CD8-positive, alpha-beta T cell (primary cell): ENCODE measurements at places on chromosomes 2 and 18.

- DNase-seq, result no peak
Measured at GRCh38 chr2:1594123-1594372, 150.3 kb downstream of the PXDN start.

- no peak for DNase-seq
Measured at GRCh38 chr18:2114289-2114688, 457.0 kb downstream of the METTL4 start.

GRCh38 chr18:48566589-48566988, 27.8 kb downstream of the CTIF start:
- no peak for DNase-seq

- no peak for DNase-seq
Measured at GRCh38 chr2:224163566-224164307, 124.7 kb upstream of the SERPINE2 start.

DNA sequence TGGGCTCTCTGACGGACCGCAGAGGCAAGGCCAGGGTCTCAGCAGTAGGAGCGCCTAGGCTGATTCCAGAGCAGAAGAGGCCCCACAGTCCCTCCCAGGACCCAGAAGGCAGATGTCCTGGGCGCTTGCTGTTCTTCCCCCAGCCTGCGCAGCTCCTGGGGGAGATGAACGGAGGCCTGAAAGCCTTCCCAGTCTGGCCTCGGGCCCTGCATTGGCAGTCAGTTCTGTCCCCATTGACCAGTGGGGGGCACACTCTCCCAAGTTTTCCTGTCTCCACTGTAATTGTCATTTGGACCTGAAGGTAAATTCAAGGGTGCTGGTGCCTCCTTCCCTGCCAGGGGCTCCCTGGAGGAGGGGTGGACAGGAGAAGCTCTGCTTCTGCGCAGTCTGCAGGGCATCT, 345.7 kb downstream of the CYP26B1 start:
- DNase-seq, result no peak

- DNase-seq, result no peak
Measured at GRCh38 chr2:61135510-61135909, 26.5 kb upstream of the C2orf74 start.

DNA sequence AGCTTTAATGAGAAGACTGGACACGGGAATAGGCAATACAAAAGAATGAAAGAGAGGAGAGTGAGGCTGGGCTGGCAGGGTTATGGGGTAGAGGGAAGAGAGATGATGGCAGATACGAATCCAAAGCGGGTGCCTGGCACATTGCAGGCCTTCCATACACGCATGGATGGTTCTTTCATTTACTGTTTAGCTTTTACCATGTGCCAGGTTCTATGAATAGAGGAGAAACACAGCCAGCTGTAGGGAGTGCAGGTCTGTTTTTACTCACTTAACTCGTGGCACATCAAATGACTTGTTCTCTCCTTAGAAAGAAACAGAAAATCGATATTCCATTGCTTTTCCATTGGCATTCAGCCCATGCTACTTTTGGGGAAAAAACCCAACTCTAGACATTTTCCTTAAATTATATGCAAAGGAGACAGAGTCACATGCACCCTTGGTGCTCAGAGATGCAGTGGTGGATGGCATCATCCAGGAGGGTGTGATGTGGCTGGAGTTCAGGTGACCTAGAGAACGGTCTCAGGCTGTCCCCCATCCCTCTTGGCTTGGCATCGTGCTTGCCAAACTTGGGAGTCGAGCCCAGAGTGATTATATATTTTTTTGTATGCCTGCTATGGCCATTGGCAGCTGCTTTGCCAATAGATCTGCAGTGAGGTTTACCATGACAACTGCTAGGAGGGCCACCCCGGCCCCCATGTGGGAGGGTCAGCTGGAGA, 6.2 kb downstream of the LTBP1 start:
- DNase-seq, result no peak

DNA sequence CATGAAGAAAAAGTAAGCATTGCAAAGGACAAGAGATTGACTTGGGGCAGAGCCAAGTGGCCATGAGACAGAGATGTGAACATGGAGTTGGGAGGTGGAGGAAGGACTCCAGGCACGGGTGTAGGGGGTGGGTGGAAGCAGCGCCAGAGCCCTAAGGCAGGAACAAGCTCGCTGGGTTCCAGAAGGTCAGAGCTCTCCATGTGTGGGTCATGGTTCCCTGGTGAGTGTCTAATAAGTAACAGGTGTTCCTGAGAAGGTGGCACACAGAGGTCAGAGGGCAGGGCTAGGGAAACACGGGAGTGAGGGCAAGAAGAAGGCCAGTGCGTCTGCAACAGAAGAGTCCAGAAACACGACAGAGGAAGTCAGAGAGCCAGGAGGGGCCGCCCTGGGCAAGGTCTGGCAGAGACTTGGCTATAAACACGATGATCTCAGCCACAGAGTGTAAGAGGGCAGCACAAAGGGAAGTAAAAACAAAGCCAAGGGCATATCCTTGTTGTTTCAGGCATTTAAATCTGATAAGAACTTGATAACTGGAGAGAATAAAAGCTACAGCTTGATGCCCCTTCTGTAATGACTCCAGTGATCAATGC, 260.8 kb downstream of the TGIF1 start:
- DNase-seq, result no peak

GRCh38 chr18:680392-680791, 22.9 kb downstream of the TYMS start:
- no peak for DNase-seq

DNA sequence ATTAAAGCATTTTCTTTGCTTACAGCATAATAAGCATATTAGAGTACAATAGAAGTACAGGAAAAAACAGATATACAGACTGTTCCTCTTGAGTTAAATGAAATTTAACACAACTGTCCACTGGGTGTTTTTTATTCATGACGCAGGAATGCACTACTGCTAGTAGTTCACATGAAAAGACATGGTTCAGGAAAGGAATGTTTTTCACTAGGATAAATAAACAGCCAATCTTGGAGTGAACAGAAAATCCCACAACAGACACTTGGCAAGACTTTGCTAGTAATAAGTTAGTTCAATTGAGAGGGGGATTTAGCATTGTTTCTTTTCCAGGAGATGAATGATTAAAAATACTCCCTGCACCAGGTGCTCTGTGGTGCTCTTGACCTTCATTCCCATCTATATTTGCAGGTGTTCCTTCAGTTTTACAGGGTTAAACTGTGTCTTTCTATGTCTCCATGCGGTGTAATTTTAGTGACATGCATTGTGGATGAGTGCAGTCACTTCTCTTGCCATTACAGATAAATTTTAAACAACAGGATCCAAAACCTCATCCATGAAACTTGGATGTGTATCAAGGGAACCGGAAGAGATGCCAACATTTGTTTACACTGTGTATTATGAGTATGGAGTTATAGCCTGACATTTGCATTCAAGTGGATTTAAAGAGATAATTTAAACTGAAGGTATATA, 796.6 kb downstream of the DSC3 start:
- no peak for DNase-seq

- no peak for DNase-seq
Measured at GRCh38 chr2:129796225-129796624, 183.2 kb upstream of the RAB6C start.

DNA sequence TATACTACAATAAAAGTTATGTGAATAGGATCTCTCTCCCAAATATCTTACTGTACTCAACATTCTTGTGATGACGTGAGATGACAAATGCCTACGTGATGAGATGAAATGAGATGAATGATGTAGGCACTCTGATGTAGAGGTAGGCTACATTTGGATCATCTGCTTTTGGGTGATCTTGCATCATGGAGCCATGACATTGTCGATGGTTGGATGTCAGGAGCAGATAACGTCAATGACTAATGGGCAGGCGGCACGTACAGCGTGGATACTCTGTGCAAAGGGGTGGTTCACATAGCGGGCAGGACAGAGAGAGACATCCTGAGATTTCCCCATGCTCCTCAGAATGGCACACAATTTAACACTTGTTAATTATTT, 40.8 kb upstream of the PPP1R1C start:
- no peak for DNase-seq

DNA sequence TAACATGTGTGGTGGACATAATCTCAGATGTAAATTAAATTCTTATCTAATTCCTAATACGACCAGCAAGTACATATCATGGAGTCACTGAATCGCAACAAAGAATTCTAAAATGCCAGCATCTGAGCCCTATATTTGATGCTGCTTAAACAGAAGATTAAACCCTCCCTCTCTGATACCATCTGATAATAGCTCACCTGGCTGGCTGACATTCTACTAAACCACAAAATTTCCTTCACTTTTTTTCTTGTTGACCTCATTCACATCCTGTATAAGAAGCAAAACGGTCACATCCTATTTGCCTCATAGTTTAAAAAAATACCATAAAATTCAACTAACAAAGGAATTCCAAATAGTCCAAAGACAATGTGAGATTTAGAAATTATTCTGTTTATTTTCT, 371.6 kb upstream of the SLC8A1 start:
- DNase-seq, result no peak

DNA sequence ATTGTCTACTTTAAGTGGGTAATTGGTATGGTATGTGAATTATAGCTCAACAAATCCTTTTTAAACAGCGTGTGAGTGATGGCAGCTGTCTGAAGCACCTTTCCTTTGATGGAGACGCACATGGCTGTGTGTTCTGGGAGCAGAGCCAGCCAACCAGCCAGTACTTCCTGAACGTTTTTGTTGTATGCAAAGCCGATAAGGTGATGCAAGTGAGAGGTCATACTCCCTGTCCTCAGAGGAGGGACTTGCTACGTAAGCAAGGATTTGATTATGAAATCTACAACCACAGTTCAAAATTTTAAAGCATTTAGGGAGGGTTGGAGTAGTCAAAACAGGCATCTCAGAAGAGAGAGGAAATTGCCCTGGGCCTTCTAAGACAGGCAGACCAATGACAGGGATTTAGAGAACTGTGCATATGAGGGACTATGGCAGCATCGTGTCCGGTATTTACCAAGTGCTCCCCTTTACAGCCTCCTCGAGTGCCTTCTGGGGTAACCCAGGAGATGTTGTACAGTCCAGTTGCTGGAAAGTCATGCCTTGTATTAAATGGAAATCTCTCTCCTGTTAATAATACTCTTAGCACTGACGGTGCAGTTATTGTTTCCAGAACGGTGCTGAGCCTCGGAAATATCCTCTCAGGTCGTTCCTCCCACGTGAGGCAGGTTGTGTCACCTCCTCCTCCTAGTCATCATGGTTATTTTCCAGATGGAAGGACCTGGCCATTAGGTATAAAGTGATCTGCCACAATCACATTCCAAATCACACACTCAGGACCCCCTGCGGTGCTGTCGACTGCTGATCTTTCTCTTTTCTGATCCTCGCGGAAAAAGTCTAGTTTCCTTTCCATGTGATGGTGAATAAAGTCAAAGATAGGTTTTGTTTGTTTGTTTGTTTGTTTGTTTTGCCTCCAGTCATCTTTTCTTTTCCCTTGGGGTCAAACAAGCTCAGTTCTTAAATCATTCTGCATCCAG, 28.4 kb downstream of the ARHGEF4 start:
- no peak for DNase-seq

DNA sequence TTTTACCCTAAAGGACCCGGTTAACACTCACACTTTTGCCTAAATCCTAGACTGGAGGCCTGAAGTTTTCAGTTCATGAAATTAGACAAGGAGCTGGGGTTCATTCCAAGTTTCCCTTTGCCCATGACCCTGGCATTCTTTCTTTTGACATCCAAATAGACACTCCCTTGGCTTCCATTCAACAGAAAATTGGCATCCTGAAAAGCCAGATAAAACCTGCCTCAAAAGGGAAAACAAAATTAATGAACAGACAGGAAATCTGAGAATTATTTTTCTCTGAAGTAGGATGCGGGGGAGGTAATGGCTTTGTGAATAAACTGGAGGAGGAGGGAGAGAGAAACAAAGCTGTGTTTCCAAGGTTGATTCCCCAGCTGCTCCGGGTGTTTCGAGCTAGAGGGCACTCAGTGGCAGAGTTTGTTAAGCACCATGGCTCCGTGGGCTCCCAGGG, 41.0 kb downstream of the SPP2 start:
- no peak for DNase-seq

DNA sequence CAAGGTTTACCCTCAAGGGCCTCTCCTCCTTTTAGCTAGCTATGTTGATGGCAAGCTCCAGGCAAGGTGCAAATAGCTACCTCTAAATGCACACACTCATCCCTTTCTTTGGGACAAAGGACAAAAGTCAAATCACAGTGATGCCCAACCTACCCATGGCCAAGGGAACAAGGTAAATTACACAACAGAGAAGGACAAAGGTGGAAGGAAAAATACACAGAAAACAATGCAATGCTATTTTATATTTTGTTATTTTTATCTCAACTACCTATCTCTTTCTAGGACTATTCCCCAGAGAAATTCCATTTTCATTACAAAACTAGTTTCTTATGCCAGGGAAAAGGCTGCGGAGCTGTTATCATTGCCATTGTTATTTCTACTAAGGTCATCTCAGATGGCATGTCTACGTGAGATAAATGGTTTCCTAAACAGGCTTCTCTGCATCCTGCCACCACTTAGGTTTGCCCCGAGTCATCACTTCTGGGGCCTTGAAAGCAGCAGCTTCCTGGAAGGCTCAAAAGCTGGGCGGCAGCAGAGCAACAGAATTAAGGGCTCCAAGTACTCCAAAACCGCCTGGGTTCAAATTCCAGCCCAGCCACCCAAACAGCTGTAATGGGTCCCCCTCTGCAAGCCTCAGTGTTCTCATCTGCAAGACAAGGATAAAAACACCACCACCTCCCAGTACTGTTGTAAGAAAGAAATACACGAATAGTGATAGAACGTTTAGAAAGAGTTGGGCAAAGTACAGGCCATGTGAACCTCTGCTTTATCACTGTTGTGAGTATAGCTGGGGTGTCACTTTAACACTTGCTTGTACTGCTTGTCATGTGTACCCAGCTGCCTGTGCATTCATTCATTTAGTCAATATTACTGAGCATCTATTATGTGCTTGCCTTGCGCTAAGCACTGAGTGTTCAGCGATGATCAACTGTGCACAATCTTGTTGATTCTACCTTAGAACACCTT, 20.9 kb downstream of the BCL2 start:
- DNase-seq, result peak; percentile 45

DNA sequence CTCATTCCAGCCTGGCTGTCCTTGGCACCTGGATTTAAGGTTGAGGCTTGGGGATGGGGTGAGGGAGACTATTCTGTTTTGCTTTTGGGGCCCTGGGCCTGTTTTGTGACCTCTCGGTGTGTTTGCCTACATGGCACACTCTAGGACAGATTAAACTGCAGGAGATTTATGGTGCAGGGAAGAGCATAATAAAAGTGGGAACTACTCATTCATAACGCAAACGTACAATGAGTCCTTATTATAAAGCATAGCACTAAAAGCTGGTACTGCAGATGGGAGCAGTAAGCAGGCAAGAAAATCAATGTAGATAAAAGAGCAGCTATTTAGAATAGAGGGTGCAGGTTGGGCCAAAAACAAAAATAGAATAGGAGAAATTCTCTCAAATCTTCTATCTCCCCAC, 238.4 kb downstream of the ACTR3 start:
- DNase-seq, result no peak
